CD4-positive, alpha-beta T cell (primary cell): ENCODE measurements at places on chromosomes 5 and 9.
A peak's percentile ranks its signal among the peaks of the same experiment; 100 is the strongest.

- H3K27ac ChIP-seq: no peak overlapping the region
- no peak for DNase-seq
- no peaks in the 10 kb centered on the region for H3K36me3 ChIP-seq
- no peak overlapping the region for H3K4me3 ChIP-seq
- H3K27me3 ChIP-seq: no peaks in the 10 kb centered on the region
- H3K4me1 ChIP-seq: peaks cover 14% of the 10 kb centered on the region
Observed at GRCh38 chr5:54534191-54535004, 16.8 kb downstream of the SNX18 start.

DNA sequence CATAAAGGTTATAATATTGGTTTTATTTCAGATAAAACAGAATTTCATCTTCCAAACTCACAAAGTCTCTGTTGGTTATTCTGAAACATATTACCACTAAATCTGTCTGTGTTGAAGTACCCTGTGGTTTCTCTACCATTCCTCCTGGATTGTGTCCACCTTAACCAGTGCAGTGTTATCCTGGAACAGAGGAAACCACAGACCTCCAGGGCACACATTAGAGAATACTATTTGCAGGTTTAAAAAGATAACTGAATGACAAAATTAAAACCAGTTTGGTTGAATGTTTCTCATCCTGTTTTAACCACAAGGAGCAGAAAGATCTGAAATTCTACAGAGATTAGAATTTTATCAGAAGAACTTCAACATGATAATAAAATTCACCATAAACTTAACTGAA, 251.8 kb downstream of the CWC27 start:
- H3K27ac ChIP-seq: no peak overlapping the region
- no peak for DNase-seq

DNA sequence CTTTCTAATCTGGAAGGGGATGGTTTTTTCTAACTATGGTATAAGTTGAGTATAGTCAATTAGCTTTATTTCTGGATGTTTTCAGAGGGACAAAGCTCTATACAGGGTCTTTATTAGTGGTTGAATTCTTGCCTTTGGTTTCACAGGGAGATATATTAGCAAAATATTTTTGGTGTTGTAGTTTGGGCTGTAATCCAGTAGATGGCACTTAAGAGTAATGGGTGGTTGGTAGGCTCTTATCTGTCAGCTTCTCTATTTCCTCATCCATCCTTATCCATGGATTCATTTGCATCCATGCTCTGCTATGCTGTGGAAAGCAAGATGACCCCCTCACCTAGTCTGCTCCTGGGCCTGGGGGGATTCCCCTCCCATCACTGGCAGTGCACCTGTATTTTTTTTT, 363.6 kb upstream of the CYLC2 start:
- no peak overlapping the region for H3K4me3 ChIP-seq
- H3K36me3 ChIP-seq: no peaks in the 10 kb centered on the region
- H3K27me3 ChIP-seq: no peaks in the 10 kb centered on the region
- no peaks in the 10 kb centered on the region for H3K4me1 ChIP-seq
- no peak for DNase-seq

DNA sequence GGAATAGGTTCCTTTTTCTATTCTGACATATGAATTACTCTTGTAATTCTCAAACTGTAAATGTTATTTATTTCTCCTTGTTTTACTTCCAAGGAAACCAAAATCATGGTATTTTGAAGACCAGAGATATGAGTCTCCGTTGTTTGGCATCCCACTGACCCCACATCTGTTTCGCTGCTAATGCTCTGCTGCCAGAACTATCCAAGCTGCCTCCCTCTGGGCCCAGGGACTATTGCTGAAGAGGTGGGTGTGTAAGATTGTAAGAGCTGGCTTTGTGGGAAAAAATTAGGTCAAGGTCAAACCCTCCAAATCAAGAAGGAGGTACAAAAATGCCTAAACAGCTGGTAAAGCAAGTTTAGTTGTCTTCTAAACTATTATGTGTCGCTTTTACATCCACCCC, 129.4 kb upstream of the MYO10 start:
- H3K27ac ChIP-seq: no peak overlapping the region
- no peak overlapping the region for H3K4me3 ChIP-seq
- no peak for DNase-seq
- no peaks in the 10 kb centered on the region for H3K4me1 ChIP-seq
- no peaks in the 10 kb centered on the region for H3K36me3 ChIP-seq
- no peaks in the 10 kb centered on the region for H3K27me3 ChIP-seq

DNA sequence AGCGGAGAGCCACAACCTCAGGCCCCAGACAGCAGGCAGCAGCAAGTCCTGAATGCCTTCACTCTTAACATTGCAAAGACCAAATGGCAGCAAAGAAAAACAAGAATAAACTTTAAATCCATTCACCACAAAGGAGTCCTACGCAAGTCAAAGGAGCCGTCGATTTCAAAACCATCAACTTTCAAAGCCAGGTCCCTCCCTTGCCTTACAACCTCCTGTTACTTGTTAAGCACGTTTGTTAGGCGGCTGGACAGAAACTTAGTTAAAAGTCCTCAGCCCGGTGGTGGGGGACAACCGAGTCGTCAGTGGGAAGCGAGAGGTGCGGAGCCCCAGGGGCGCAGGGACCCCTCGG, 938 bp downstream of the LPAR1 start:
- H3K27ac ChIP-seq: no peak overlapping the region
- H3K27me3 ChIP-seq: peaks cover 34% of the 10 kb centered on the region
- no peaks in the 10 kb centered on the region for H3K36me3 ChIP-seq
- peaks cover 2% of the 10 kb centered on the region for H3K4me1 ChIP-seq
- no peak for DNase-seq

- DNase-seq: no peak
- H3K27ac ChIP-seq: no peak overlapping the region
- peak overlapping the region; percentile 84 for H3K4me3 ChIP-seq
- H3K4me1 ChIP-seq: peaks cover 82% of the 10 kb centered on the region
- peaks cover 56% of the 10 kb centered on the region for H3K36me3 ChIP-seq
Observed at GRCh38 chr5:95816341-95816740, 6.2 kb downstream of the GLRX start.

DNA sequence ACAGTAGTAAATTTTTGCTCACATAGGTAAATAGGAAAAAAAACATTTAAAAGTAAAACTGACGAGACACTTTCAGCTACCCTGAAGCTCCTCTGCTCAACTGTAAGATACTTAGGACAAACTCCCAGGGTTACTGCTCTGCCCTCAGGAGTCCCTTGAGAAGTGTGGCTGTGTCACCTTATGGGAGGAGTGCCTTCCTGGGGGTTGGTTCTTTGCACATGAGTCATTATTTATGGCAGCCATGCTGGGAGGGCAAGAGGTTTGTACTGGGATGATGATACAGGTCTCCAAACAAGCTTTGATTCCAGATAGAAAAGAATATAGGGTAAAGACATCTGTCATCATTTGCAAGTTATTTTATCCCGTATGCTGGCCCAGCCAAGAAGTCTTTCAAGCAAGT, 45.9 kb downstream of the TTC1 start:
- H3K4me3 ChIP-seq: no peak overlapping the region
- no peaks in the 10 kb centered on the region for H3K27me3 ChIP-seq
- DNase-seq: no peak
- peaks cover 58% of the 10 kb centered on the region for H3K36me3 ChIP-seq

GRCh38 chr5:16413166-16413860, 52.3 kb downstream of the ZNF622 start:
- peaks cover 6% of the 10 kb centered on the region for H3K27me3 ChIP-seq
- no peaks in the 10 kb centered on the region for H3K36me3 ChIP-seq
- no peaks in the 10 kb centered on the region for H3K4me1 ChIP-seq
- DNase-seq: no peak

DNA sequence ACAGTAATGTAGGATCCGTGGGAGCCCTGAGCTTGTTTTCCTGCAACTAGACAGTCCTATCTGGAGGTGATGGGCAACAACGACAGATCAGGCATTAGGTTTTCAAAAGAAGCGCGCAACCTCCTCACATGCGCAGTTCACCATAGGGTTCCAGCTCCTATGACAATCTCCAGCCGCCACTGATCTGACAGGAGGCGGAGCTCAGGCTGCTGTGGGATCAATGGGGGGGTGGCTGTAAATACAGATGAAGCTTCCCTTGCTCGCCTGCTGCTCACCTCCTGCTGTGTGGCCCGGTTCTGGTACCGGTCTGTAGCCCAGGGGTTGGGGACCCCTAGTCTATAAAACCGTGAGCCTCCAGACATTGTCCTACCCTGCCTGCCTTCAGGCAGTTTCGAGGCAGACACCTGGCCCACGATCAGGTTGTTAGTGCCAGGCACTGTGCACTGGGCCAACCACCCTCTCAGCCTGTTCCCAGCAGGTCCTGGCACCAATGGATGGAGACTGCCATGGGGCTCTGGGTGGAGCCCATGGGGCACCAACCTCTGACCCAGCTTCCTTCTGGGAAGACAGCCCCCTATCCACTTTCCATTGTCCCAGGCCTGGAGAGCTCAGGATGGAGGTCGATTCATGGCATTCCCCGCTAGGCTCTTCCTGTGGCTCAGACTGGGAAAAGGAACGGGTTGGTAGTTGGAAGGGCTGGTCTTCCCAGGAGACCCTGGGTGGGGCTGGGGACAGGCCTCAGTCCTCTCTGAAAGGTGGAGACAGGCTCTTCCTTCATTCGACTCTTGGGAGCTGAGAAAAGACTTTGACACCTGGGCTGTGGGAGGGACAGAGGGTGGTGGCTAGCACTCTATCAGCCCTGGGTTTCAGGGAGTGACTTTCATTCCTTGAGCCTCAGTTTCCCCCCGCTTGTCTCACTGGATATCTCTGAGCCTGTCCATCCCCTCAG, 1.7 kb downstream of the ENDOG start:
- no peak overlapping the region for H3K27ac ChIP-seq
- peaks cover 23% of the 10 kb centered on the region for H3K4me1 ChIP-seq
- H3K4me3 ChIP-seq: peak overlapping the region; percentile 65
- H3K27me3 ChIP-seq: no peaks in the 10 kb centered on the region

DNA sequence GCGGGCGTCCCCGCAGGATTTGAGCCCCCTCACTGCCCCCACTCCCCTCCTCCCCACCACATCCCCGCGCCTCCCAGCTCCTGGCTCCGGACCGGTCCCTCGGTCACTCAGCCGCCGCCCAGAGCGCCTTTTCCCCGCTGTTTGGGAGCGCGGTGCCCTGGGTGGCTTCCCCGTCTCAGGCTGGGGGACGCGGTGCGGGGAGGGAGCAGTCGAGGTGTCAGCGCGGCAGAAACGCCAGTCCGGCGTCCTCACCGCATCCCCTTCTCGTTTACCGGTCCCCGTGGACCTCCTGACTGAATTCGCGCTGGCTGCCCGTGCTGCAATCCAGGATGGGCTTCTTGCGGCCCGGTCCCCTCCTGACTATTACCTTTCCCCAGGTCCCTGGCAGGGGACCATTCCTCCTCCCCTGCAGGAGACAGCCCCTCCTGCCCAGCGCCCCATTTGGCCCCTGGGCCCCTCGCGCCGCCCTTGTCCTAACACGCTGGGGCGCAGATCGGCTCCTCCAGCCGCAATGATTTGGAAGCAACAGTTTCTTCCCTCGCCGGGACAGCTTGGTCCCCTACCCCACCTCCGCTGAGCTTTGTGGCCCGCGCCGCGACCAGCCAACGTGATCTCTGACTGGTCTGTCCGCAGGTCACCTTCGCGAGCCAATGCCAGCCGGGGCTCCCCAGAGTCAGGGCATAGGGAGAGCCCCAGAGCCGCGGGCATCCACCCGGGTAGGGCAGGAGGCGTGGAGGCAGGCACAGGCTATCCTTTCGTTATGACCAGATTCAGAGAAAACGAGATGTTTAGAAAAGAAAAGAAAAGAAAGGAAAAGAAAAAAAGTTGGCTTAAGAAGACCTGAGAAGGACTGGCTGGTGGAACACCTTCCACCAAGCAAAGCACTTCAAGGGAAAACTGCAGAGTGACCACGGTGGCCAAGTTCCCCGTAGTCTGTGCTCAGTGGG, 1.2 kb downstream of the ANKRD33B start:
- no peak for DNase-seq
- no peaks in the 10 kb centered on the region for H3K36me3 ChIP-seq
- H3K4me1 ChIP-seq: peaks cover 40% of the 10 kb centered on the region
- H3K4me3 ChIP-seq: peak overlapping the region; percentile 63

- no peak overlapping the region for H3K27ac ChIP-seq
- no peak overlapping the region for H3K4me3 ChIP-seq
- no peaks in the 10 kb centered on the region for H3K4me1 ChIP-seq
- H3K27me3 ChIP-seq: peaks cover 2% of the 10 kb centered on the region
Observed at GRCh38 chr5:144941-145340, 46.4 kb upstream of the LRRC14B start.

DNA sequence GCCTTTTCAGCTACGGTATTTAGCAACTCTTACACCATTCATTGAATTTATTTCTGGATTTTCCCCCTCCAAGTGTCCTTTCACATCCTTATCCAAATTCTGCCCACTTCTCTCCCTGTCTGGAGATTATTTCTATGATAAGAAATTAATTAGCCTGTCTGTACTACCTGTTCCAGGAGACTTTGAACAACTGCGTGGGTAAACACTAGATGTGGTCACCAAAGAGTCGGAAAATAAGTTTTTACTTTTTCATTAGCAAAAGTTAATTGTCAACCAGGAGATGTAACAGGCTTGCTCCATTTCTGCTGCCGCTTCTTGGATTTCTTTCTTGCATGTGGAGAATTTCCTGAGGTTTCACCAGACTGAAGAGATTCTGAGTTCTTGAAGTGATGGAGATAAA, 14.0 kb downstream of the SLC1A1 start:
- no peak overlapping the region for H3K4me3 ChIP-seq
- no peaks in the 10 kb centered on the region for H3K36me3 ChIP-seq
- H3K4me1 ChIP-seq: no peaks in the 10 kb centered on the region
- no peak overlapping the region for H3K27ac ChIP-seq

- H3K36me3 ChIP-seq: no peaks in the 10 kb centered on the region
- no peak overlapping the region for H3K4me3 ChIP-seq
- no peak for DNase-seq
Observed at GRCh38 chr5:142254431-142254830, 70.4 kb downstream of the SPRY4 start.

GRCh38 chr5:17238521-17239041, 21.1 kb downstream of the BASP1 start:
- H3K36me3 ChIP-seq: no peaks in the 10 kb centered on the region
- DNase-seq: no peak
- no peak overlapping the region for H3K4me3 ChIP-seq
- H3K4me1 ChIP-seq: no peaks in the 10 kb centered on the region
- no peak overlapping the region for H3K27ac ChIP-seq

DNA sequence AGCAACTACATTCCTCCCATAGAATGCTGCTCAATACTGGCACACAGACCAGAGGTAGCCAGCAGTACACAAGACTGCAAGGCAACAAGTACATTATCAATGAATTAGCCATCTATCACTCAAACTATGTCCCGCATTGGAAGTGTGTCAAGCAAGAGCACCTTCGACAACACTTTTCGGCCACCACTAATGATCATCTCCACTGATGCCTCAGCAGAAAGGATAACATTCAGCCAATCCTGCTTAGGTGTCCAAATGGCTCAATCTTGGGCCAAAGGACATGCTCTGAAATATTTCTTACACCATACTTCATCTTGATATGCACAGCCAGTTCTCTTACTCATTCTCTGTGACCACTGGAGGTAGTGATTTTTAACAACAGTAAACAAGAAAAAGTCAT, 25.0 kb downstream of the SKP1 start:
- no peaks in the 10 kb centered on the region for H3K27me3 ChIP-seq
- no peak for DNase-seq
- H3K4me3 ChIP-seq: no peak overlapping the region

GRCh38 chr5:73442231-73442811, 6.3 kb downstream of the FOXD1 start:
- H3K27me3 ChIP-seq: peaks cover 95% of the 10 kb centered on the region
- H3K4me3 ChIP-seq: no peak overlapping the region
- H3K4me1 ChIP-seq: peaks cover 15% of the 10 kb centered on the region
- no peak overlapping the region for H3K27ac ChIP-seq

GRCh38 chr9:137589441-137590122, 730 bp downstream of the ZMYND19 start:
- H3K27me3 ChIP-seq: no peaks in the 10 kb centered on the region
- peaks cover 21% of the 10 kb centered on the region for H3K4me1 ChIP-seq
- peaks cover 20% of the 10 kb centered on the region for H3K36me3 ChIP-seq
- no peak overlapping the region for H3K27ac ChIP-seq
